ENCODE measurements at places on chromosomes 7 and 10. TPM values are rescaled to one million over a fixed set of nuclear protein-coding genes. Genes with fewer than 3 reads are reported as not detected.

DNA sequence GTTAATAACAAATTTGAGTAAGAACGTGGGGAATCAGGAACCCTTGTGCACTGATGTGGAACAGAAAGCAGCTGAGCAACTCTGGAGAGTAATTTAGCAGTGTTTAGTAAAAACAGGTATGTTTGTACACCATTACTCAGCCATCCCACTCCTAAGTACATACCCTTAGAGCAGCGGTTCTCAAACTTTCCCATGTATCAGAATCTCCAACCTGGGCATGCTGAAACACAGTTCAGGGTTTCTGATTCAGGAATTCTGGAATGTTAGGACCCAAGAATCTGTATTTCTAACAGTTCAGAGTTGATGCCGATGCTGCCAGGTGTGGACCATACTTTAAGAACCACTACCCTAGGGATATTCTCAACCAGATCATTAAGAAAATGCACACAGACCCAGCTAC lies 5.1 kb downstream of the SGMS1 start:
- no peak for DNase-seq

DNA sequence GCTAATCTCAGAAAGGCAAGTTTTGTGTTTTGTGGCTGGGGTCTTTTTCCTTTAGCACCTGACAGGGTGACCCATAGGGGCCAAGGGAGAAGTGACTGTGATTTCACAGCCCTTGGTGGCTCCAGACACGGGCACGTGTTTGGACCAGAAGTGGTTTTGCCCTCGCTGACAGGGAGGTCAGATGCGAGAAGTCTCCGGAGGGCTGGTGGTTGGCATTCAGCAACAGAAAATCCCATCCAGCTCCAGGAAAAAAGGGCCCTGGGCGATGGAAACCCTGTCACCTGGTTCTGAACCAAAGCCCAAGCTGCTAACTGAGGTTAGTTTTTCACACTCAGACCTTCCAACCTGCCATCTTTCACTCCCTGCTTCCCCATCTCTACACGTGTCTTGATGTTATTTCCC lies 272.9 kb downstream of the TRIL start:
- no peak for DNase-seq

GRCh38 chr7:69412331-69413146 lies 185.7 kb upstream of the AUTS2 start:
- peak; percentile 87 for DNase-seq

LEP gene
- not detected for total RNA-seq

- no peak for DNase-seq
These were observed 41.3 kb downstream of the PAPOLB start for GRCh38 chr7:4820405-4820966.

TDRD1 gene
- total RNA-seq: not detected

SRGN gene
- 288 TPM for total RNA-seq
